ENCODE measurements at places on chromosomes 7 and 10.

- DNase-seq, result no peak
Observed at GRCh38 chr7:53600296-53600695, 564.9 kb downstream of the POM121L12 start.

GRCh38 chr7:42452356-42452755 is 215.3 kb upstream of the GLI3 start:
- DNase-seq, result no peak

GRCh38 chr10:33487014-33487776 is 152.7 kb upstream of the NRP1 start:
- DNase-seq, result no peak

GRCh38 chr7:117349570-117349969 is 26.7 kb upstream of the WNT2 start:
- DNase-seq, result no peak

- peak; percentile 47 for DNase-seq
Observed at GRCh38 chr10:114548662-114549061, 109.4 kb downstream of the ABLIM1 start.

DNA sequence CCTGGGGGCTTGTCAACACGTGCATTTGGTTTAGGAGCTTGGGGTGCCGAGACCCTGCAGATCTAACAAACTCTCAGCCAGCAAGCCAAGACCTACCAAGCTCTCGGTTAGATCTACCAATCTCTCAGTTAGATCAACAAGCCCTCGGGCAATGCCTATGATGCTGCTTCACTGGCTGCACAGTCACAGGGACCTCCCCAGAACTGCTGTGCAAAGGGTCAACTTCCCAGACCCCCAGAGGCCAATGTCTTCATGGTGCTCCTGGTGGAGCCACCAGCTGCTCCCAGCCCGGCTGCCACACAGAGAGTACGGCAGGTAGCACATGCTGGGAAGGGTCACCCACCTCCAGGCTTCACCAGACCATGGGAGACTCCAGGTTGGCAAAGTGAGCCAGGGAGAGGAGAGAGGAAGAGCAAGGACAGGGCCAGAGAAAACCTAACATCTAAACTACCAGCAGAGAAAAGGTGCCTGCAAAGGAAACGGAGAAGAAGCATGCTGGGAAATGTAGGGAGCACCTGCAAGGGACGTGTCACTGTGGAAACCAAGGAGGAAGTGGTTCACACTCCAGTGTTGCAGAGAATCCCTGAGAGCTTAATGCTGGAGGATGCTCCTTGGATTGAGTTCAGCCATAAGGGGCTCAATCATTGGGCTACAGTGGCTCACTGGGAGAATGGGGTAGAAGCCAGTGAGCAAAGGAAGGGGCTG is 51.5 kb upstream of the GDF10 start:
- DNase-seq, result no peak

GRCh38 chr7:157527686-157528085 is 190.9 kb downstream of the DNAJB6 start:
- no peak for DNase-seq

- no peak for DNase-seq
Observed at GRCh38 chr10:103541616-103542015, 48.1 kb downstream of the NEURL1 start.

DNA sequence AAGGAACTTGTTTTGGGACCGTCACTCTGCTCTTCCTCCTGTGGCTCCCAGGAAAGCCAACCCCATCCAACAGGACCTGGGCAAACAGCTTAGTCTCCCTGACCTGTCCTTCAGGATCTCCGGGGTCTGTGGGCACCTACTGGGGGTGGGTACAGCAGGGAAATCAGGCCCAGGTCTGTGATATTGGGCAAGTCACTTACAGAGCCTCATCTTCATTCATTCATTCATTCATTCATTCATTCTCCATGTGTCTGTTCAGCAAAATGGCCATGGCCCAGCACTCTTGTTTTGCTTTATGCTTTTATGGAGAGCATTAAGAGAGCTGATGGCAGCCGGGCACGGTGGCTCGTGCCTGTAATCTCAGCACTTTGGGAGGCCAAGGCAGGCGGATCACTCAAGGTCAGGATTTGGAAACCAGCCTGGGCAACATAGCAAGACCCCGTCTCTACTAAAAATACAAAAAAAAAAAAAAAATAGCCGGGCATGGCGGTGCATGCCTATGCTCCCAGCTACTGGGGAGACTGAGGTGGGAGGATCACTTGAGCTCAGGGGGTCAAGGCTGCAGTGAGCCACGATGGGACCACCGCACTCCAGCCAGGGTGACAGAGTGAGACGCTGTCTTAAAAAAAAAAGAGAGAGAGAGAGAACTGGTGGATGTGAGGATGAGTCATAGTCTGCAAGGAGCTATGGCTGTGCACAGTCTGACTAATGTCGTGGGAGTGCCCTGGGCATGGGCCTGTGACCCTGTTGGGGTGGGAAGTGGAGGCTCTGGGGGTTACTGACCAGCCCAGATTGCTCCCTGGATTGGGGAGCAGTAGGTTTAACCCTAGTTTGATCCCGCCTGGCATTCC is 54.3 kb downstream of the CLIP2 start:
- no peak for DNase-seq

- DNase-seq, result no peak
Observed at GRCh38 chr10:31350891-31351290, 31.9 kb downstream of the ZEB1 start.

GRCh38 chr10:109977382-109977806 is 30.4 kb upstream of the ADD3 start:
- peak; percentile 45 for DNase-seq

DNA sequence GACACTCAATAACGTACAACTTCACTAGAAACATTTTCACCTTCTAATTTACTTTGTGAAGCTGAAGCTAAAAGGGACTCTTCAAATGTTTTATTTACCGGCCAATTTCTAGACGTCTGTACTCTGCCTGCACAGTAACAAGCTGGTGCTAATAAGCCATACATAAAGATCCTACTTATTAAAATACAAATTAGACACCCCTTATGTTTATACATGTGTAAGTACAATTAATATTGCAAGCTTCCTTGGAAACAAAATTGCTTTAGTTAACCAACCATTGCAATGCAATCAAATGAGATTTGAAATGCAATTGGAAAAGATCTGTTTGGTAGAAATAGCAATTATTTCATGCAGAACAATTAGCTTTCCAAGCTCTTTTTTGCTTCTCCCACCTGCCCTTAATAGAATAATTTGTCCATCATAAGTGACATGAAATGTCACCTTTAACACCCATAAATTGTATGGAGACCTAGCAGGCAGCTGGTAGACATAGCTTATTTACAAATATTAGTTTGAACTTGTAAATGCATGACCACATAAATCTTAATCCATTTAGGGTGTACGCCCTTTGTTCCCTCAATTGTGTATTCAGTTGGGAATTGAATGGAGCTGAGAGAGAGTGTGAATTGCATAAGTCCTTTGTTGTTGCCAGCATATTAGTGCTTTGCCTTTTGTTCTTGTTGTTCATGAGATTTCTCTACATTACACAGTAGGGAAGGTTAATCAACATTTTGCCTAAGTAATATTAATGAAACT is 277.1 kb downstream of the CACNA2D1 start:
- no peak for DNase-seq

- DNase-seq, result no peak
Observed at GRCh38 chr10:49599546-49599945, 10.6 kb upstream of the SLC18A3 start.

- no peak for DNase-seq
Observed at GRCh38 chr10:122170802-122171201, 100.3 kb upstream of the BTBD16 start.

DNA sequence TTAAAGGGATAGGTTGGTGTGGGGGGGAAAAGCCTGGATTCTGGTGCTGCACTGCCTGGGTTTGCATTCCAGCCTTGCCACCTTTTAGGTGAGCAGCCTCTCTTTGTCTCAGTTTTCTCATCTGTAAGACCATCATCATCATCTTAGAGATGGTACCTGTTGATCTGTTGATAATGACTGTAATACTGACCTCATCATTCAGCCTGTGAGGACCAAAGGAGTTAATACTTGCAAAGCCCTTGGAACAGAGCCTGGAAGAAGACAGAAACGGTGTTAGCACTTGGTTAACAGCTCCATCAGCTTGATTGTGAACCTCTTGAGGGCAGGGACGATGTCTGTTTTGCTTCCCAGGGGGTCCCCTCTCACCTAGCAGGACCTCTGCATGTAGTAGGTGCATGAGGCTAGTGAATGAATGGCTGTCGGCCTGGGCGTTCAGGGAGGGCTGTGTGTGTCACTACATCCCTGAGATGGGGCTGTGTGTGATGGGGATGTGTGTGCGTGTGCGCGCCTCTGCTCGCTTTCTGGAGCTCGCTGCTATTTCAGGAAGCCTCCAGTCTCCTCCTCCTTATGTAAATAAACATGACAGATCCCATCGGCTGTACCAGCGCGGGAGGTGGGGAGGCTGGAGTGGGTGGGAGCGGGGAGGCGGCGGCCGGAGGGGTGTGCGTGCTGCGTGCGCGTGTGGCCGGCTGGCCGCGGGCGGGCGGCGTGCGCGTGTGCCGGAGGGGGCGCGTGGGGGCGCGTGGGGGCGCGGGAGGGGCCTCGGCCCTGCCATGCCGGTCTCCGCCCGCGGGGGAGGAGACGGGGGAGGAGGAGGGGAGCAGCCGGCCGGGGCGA is 61.2 kb downstream of the NEURL1 start:
- peak; percentile 80 for DNase-seq

GRCh38 chr7:120229084-120229483 is 43.9 kb upstream of the KCND2 start:
- no peak for DNase-seq

DNA sequence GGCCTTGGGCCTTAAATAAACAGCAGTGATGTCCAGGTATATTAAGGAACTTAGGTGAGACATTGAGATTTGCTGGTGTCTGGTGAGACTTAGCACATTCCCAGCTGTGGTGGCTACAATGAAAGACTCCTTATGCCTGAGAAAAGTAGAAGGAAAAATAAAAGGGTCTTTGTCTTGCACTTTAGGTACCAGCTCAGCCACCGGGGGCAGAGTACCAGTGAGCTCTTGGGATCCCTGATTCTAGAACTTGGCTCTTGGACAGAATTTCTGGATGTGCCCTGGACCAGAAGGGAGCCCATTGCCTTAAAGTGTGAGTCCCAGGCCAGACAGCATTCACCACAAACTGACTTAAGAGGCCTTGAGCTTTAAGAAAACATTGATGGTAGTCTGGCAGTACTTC is 1038.7 kb downstream of the SORCS3 start:
- no peak for DNase-seq

- DNase-seq, result peak; percentile 89
Observed at GRCh38 chr7:128387216-128388144, 22.3 kb downstream of the IMPDH1 start.
